ENCODE measurements at places on chromosomes 7 and 10.

DNA sequence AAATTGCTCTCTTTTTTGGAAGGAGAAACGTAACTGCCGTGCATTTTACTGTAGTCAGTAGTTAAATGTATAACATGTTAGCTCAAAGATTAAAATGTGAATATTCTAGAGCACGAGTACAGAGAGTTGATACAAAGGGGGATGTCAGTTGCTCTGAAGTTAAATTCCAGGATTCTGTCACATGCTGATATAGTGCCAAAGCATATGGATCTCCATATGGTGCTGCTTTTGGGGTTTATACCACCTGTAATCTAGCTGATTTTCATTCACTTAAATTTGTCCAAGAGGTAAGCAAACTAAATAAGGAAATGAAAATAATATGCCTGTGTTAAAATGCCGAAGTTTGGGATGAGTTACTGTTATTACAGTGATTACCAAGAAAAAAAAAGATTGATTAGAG is 298.6 kb downstream of the EXOC4 start:
- peaks cover 2% of the 10 kb centered on the region for H3K4me1 ChIP-seq
- H3K4me3 ChIP-seq: no peak overlapping the region
- no peaks in the 10 kb centered on the region for H3K36me3 ChIP-seq
- H3K27me3 ChIP-seq: no peaks in the 10 kb centered on the region
- H3K27ac ChIP-seq: no peak overlapping the region

- no peaks in the 10 kb centered on the region for H3K4me1 ChIP-seq
- no peak overlapping the region for H3K27ac ChIP-seq
- no peak for DNase-seq
Measured at GRCh38 chr10:71753091-71753959, 20.0 kb downstream of the VSIR start.

- no peaks in the 10 kb centered on the region for H3K36me3 ChIP-seq
- no peaks in the 10 kb centered on the region for H3K27me3 ChIP-seq
- no peak for DNase-seq
- no peak overlapping the region for H3K27ac ChIP-seq
- no peaks in the 10 kb centered on the region for H3K4me1 ChIP-seq
Measured at GRCh38 chr10:58950618-58951017, 225.8 kb upstream of the PHYHIPL start.

DNA sequence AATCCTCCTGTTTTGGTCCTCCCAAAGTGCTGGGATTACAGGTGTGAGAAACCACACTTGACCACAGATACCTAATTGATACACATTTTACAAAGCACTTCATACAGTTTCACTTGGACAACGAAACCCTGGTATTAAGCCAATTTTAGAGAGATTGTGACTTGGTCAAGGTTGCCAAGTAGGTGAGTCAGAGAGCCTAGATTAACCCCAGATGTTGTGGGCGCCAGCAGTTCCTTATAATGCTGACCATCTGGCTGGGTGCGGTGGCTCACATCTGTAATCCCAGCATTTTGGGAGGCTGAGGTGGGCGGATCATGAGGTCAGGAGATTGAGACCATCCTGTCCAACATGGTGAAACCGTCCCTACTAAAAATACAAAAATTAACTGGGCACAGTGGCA is 4.9 kb upstream of the PHKG1 start:
- H3K27me3 ChIP-seq: no peaks in the 10 kb centered on the region
- H3K36me3 ChIP-seq: peaks cover 21% of the 10 kb centered on the region
- H3K4me3 ChIP-seq: no peak overlapping the region
- DNase-seq: no peak
- no peak overlapping the region for H3K27ac ChIP-seq

DNA sequence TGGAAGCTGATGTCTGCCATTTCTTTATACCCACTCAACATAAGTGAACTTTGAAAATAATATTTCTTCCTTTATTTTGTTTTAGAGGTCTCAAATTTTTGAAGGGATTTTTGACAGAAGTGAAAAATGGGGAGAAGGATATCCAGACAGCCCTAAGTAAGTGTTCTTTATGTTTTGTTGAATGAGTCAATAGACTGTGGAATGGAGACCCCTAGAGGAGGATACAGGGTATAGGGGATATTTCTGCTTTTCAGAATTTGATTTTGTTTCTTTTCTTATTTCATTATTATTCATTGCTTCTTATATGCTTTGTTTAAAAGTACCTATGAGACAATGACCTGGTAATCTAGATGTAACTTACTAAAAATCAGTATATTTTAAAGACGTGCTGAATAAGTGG is 34.4 kb downstream of the PLEKHA8 start:
- peaks cover 26% of the 10 kb centered on the region for H3K36me3 ChIP-seq
- no peak overlapping the region for H3K4me3 ChIP-seq
- no peaks in the 10 kb centered on the region for H3K4me1 ChIP-seq
- H3K27ac ChIP-seq: no peak overlapping the region

GRCh38 chr7:26681819-26682418 is 182.5 kb downstream of the SKAP2 start:
- no peak overlapping the region for H3K27ac ChIP-seq
- no peak overlapping the region for H3K4me3 ChIP-seq
- DNase-seq: no peak

DNA sequence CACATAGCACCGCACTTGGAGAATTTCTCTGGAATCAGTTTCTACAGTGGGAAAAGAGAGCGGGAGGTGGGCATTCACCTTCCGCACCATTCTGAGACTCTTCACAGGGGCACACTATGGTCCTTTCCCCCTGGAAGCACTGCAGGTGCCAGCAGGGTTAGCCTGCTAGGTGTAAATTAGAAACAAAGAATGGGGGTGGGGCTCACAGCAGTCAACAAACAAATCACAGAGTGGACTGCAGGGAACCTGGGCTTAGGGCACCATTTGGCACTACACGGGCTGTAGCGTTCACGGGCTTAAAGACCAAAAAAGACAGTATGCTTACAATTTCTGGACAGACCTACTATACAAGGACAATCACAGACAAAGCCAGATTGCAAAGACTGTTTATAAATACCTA is 8.0 kb upstream of the PKD1L1 start:
- H3K4me3 ChIP-seq: no peak overlapping the region
- no peak overlapping the region for H3K27ac ChIP-seq
- H3K36me3 ChIP-seq: peaks cover 24% of the 10 kb centered on the region
- no peak for DNase-seq
